ENCODE measurements at places on chromosomes 3 and 15.

- DNase-seq = no peak
These were observed 5.2 kb downstream of the GCSAM start for GRCh38 chr3:112127522-112128494.

- no peak for DNase-seq
These were observed 59.9 kb upstream of the RNU6-1 start for GRCh38 chr15:67899596-67900283.

DNA sequence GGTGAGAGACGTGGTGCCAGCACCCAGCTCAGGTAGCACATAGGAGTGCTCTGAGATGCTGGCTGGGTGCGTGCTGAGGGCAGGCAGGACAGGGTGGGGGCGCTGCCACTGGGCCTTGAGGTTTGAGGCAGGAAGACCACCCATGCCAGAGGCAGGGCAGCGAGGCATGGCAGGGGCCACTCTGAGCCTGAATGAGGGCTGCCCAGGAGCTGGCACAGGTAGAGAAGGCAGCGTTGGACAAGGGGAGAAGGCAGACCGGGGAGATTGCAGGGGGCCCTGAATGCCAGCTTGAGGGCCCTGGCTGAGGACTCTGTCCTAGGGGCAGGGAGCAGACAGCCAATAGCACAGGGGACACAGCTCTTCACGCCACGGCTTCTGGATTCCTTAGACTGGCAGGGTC, 50.2 kb downstream of the ADAMTS7 start:
- no peak for DNase-seq

DNA sequence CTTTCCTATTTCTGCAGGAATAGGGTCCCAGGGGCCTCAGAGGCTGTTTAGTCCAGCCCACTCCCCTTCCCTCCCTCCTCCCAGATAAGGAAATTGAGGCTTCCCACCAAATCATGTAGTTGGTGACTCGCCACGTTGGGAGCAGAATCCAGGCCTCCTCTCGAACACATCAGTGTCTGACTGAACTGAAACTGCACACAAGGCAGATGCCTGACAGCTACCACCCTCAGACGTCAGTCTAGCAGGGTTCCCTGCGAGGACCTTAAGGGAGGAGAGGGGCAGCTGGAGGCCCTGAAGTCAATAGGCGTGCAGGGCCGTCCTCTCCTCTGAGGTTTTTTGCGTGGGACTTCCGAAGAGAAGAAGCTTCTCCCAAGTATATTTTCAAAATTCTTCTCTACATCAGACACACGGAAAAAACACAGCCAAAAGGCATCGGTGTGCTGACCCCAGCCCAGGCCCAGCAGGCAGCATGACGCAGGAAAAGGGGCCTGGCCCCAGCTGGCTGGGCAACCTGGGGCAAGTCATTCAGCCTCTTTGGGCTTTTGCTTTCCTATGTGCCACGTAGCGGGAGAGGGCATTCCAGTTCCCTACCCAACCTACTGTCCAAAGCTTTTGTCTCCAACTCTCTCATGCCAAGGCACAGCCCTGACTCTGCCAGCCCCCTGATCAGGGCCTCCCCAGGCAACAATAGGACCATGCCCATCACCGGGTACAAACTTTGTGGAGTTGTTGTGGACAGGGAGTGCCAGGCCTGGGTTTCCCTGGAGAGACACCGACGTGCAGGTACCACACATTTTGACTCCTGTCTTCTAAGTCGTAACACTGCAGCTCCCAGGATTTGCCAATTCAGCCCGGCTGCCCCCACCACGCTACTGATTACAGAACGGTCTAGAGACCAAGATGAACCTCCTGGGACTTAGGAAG, 283.1 kb downstream of the XXYLT1 start:
- DNase-seq = no peak

- DNase-seq = no peak
These were observed 84.8 kb upstream of the LRIG1 start for GRCh38 chr3:66585520-66586095.

GRCh38 chr15:77858792-77859490, 218.6 kb downstream of the TBC1D2B start:
- no peak for DNase-seq

DNA sequence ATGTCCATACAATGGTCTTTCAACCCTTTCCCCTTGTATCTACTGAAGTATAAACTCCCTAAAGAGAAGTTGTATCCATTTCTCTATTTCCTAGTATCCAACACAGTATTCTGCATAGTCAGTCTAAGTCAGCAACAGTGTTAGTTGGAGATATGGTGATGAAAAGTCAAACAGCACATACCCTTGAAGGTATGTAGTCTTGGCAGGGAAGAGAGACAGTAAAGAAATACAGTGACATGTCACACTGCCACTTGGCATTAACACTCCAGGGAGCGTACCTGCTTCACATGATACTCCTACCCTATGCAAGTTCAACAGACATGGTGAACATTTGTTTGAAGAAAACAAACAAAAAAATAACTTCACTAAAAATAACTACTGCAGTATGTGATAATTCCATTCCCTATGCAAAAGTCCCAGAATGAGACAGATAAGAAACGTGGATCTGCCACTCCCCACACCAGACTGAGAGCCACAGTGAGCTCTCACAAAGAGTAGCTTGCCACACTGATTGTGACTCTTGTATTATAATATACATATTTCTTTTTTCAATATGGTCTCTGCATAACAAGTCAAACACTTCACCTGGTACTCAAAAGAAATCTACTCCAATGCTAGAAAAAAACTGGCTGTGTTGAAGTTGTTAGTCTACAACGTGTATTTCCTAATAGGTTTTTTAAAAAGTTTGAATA, 5.9 kb downstream of the PDCD10 start:
- DNase-seq = no peak

DNA sequence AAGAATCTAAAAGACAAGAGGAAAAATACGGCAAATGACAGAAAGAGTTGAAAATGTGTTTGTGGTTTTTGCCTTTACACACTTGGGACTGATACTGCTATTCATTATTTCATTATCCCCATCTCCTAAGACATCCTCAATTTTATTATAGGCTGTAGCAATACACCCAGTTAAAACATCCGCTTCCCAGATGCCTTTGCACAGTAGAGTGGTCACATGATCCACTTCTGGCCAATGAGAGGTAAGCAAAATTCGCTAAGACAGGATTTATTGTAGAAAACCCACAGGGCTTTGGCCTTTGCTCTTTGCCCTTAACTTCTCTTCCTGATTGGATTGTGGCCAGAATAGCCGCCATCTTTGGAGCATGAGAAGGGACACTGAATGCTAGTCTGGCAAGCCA, 53.2 kb upstream of the BOC start:
- no peak for DNase-seq

- no peak for DNase-seq
These were observed 187.4 kb downstream of the FOXP1 start for GRCh38 chr3:71395927-71396695.

DNA sequence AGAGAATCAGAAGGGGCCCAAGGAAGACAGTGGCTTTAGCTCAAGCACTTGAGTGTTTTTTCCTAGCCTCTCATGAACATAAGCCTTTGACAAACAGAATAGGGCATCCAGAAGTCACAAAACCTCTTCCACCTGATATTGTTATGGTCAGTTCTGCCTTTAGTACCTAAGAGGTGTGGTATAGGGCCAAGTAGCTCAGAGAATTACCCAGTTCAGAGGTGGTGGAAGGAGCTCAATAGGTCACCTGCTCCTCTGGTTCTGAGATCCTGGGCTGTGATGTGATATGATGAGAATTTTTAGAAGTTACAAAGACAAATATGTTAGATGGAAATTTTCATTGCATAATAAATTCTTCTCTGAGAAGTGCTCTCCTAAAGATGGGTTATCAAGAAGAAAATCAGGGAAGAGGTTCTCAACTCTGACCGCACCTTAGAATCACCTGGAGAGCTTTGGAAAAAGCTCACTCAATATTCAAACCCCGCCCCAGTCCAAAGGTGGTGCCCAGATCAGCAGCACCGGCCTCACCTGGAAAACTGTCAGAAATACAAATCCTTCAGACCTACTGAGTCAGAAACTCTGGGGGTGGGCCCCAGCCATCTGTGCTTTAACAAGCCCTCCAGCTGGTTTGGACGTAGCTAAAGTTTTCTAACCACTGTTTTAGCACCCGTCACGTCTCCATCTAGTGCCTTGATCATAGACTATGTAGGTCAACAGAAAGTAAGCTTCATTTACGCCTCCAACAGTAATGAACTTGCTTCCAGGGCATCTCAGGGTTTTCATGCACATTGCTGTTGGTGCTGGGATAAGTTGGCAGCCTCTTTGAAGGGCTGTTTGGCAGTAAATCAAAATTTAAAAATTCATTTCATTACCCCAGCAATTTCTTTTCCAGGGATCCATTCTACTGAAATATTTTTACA, 101.3 kb downstream of the MYH15 start:
- no peak for DNase-seq
